Colonic mucosa (tissue), 4 donors: ENCODE measurements at places on chromosomes 12 and 14.

- DNase-seq, result no peak
Observed at GRCh38 chr12:116273813-116274550, 3.5 kb downstream of the MED13L start.

DNA sequence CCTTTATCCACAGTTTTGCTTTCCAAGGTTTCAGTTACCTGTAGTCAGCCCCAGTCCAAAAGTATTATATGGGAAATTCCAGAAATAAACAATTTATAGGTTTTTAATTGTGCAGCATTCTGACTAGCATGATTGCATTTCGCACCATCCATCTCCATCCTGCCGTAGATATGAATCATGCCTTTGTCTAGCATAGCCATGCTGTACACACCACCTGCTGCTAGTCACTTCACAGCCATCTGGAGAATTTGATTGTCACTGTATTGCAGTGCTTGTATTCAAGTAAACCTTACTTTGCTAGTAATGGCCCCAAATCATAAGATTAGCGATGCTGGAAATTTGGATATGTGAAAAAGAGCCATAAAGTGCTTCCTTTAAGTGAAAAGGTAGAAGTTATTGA lies 36.0 kb downstream of the MUCL1 start:
- no peak for DNase-seq

DNA sequence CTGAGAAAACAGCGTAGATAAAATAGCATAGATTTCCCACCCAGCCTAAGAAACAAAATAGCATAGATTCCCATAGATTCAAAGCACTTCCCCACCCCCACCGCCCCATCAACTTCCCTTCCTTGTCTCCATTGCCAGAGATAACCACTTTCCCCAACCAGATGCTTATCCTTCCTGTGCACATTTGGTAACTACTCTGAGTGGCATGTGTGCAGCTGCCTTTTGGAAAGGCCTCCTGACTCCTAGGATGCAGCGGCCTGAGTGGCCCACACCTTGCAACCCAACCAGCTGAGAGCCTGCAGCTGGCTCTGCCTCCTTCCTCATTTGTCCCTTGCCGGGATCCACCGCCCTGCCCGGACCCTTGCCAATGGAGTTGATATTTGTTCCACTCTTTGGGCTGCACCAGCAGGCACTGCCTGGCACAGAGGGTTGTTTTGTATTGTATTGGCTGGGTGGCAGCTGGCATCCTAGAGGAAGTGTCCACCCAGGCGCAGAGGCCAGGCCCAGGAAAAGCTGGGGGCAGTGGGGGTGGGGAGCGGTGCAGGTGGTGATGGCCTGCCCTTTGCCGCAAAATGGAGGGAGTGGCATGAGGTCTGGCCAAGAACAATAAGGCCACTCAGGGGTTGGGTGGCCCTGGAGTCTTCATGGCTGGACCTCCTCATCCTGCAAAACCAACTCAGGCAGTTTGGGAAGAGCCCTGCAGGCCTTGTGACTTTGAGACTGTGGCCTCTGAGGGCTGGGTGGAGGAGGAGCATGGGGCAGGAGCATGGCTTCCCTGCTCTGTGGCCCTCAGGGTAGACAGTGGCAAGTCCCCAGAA lies 4.9 kb downstream of the SLC48A1 start:
- DNase-seq, result no peak

DNA sequence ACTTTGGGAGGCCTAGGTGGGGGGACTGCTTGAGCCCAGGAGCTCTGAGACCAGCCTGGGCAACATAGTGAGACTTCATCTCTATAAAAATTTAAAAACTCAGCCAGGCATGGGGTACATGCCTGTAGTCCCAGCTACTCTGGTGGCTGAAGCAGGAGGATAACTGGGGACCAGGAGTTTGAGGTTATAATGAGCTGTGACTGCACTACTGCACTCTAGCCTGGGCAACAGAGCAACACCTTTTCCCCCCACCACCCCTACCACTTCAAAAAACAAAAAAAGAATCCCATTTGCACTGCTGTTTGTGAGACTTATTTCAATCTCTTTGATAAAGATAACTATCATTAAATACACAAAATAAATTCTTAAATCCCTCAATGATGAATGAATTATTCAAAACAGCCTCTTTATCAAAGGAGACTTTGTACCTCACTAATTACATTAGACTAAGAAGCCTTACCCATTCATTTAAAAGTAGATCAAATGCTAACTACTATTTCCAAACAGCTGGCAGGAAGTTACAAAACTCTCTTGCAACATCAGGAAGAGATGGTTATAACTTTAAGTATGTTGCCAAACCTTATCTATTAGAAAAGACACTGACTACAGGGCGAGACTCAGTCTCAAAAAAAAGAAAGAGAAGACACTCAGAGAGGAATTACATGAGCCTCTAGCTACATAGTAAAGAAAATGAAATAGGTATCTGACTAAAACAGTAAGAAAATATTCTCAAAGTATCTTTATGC lies 14.7 kb downstream of the BLTP3B start:
- DNase-seq, result no peak
